Stimulated activated CD8-positive, alpha-beta memory T cell treated with anti-CD3 and anti-CD28 coated beads, Interleukin-4, amount 100 ng/mL, for 48 hours (primary cell): ENCODE measurements at places on chromosomes 2 and 18.

- no peak for DNase-seq
These were observed 8.0 kb downstream of the ATAD2B start for GRCh38 chr2:23918837-23919489.

GRCh38 chr2:237307474-237307873 lies 106.5 kb downstream of the COL6A3 start:
- DNase-seq, result no peak

- DNase-seq, result no peak
These were observed 119.7 kb upstream of the NFATC1 start for GRCh38 chr18:79275992-79276391.

DNA sequence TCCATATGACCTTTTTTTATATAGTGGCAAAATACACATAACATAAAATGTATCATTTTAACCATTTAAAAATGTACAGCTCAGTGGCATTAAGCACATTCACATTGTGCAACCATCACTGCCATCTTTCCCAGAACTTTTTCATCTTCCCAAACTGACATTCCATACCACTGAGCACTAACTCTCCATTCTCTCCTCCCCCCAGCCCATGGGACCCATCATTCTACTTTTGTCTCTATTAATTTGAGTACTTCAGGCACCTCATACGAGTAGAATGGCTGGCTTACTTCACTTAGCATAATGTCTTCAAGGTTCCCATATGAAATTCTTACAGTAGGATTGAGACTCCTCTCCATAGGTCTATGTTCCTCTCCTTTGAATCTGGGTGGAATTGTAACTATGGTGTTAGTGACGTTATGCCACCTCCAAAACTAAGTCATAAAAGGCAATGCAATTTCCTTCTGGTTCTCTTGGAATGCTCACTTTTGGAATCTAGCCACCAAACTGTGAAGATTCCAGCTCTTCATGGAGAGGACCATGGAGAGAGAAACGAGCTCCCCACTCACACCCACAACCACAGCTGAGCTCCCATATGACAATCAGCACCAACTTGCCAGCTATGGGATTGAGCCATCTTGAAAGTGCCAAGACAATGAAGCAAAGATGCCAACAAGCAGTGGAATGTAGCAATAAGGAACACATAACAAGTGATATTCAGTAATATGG lies 9.8 kb upstream of the DNAJC27 start:
- no peak for DNase-seq

GRCh38 chr2:25105336-25106085 lies 62.9 kb downstream of the POMC start:
- DNase-seq, result peak; percentile 30

- no peak for DNase-seq
These were observed 76.7 kb downstream of the MRPS9 start for GRCh38 chr2:105114551-105114950.

DNA sequence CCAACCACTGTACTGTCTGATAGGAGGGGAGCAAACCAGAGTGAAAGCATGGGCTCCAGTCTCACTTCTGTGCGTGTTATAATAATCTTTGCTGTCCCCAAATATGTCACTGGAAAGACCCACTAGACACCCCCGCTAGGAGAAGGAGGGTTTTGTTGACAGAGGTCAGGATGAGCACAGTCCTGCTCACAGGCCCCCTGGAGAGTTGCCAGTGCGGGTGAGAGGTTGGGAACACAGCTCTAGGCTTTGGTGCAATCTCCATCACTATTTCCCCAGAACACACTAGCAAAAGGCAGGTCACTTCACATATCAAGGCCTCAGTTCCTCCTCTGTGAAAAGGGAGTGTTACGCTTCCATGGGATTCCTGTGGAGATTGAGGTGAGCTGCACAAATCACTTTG lies 9.7 kb downstream of the XDH start:
- no peak for DNase-seq

GRCh38 chr2:32064713-32065112 lies 1.4 kb downstream of the SPAST start:
- no peak for DNase-seq

DNA sequence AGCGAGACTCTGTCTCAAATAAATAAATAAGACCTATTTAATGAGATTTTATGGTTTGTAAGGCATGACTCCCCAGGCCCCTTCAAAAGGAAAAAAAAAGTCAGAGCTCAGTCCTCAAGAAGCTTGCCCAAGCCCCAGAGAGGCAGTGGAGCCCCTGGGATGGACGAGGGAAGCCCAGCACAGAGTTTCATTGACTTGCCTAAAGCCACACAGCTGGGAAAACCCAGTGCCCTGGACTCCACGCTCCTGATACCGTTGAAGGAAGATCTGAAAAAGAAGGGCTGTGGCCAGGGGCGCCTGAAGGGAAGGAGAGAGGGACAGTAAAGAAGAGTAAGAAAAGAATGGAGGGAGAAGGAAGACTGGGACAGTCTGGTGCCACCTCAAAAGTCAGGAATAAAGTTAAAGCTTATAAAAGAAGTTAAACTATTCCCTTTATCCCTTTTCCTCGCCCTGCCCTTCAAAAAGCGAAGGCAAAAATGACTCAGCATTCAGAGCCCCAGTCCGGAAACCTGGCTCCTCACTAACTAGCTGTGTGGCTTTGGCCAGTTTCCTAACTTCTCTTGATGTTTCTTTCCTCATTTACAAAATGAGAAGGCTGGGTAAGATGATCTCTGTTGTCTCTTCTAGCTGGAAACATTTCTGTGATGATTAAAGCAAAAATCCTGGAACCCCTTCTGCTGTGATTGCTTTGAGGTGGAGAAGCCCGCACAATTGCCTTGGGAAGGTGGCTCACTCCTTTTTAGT lies 46.7 kb downstream of the LYPD1 start:
- no peak for DNase-seq

DNA sequence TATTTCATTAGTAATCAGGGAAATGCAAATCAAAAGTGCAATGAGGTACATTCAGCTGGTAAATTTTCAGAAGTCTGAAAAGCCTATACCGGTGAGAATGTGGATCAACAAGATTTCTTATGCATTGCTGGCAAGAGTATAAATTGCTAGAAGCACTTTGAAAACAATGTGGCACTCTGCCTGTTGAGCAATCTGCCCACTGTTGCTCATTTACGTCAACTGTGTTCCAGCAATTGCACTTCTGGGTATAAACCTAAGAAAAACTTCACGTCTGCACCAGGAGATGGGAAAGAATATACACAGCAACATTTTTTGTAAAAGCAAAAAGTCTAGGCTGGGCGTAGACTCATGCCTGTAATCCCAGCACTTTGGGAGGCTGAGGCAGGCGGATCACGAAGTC lies 40.8 kb downstream of the MTERF4 start:
- no peak for DNase-seq

DNA sequence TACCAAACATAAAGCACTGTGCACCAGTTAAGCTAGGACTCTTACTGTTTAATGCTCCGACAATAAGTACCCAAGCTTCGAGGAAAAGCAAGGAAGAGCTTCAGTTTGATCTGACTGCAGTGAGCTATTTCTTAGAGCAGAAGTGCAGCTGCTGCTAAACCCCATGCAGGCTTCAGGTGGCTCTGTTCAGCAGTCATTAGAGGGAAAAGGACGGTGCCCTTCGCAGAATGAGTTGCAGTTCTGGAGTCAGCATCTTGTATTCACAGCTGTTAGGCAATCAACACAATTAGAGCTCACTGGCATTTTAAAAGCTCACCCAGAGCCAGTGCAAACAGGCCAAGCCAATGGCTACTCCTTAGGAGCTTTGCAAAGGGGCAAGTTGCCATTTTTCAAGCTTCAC lies 1.5 kb upstream of the CERKL start:
- no peak for DNase-seq

GRCh38 chr2:157900203-157900602 lies 24.1 kb upstream of the ACVR1 start:
- DNase-seq, result no peak

DNA sequence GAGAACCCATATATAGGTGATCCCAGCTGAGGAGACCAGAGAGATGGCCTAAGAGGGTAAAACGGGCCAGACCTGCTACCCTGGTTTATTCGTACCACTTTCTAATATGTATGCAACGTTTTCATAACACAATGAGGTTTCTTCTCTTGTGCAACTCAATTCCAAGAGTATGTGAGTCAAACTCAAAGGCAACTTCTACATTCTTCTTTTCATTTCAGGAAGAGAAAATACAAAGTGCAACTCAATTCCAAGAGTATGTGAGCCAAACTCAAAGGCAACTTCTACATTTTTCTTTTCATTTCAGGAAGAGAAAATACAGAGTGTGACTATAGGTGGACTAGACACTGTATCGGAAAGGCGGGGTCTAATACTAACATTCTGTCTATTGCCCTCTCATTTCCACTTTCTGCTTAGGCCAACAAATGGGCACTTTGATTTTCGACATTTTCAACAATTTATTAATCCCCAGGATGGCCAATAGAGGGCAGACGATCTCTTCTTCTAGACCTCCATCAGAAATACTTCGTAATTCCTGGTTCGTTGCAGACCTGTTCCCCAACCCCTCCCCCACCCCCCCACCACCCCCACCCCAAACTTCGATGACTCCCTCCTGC lies 3.7 kb upstream of the CRIM1 start:
- DNase-seq, result no peak

GRCh38 chr18:12062974-12063373 lies 30.7 kb upstream of the ANKRD62 start:
- DNase-seq, result no peak

GRCh38 chr2:112994648-112995047 lies 10.6 kb upstream of the IL36A start:
- DNase-seq, result no peak

- DNase-seq, result no peak
These were observed 250.6 kb downstream of the EIPR1 start for GRCh38 chr2:3126911-3127621.

DNA sequence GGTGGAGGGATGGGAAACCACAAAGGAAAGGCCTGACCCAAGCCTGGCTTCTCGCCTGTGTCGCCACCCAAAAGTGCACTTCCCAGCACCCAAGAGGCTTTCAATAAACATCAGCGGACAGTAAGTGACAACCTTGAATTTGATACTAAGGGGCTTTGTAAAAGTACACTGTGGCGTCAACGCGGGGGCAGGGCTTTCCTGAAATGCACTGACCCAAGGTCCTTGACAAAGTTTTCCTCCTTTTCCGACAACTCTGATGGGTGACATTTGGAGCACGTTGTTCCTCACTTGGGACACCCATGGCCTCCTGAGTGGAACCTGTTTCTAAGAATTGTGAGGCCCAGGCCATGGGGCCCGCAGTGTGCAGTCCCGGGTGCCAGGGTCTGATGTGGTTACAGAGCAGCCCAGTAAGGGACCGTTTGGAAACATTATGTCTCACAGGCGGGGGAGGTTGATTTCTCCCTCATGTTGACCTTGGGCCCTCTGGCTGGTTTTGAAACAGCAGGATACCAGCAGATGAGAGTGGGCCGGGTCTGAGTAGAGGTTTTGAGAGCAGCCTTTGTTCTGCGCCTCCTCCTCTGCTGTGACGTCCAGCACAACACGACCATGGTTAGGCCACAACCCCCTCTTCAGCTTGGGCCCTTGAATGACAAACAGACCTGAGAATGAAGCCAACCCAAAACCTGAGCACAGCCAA lies 2.8 kb upstream of the ZBTB14 start:
- no peak for DNase-seq

- no peak for DNase-seq
These were observed 66.3 kb downstream of the IRS1 start for GRCh38 chr2:226733189-226733858.

DNA sequence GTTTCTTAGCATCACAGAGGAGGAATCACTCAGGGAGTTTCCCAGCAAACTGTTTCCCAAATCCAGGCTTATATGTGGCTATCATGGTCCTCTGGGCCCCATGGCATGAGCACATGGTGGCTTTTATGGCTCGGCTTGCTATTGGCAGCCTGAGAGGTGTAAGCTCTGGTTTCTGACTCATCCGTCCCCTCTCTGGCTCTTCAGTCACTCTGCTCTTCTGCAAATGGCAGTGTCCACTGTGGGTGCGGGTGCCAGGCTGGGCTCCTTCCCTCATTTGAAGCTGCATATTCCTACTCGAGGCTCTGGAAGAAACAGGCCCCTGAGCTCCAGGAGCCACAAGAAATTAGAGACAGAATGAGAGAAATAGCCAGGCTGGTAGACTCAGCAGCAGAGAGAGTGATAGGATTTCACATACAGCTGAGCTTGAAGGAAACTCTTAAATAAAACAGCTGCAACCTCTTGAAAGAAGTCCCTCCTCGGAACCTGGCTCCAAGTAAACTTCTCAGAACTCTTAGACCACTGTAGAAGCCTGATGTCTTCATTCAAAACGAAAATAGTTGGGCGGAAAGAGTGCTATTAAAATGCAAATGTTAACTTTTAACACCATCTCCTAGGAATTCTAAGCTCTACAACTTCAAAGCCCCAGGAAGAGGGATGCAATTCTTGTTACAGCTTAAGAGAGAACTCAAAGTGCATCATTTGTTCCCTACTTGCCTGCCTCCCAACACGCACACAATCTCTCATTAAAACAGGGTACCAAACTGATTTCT lies 212.6 kb upstream of the SP5 start:
- DNase-seq, result no peak

- DNase-seq, result no peak
These were observed 363 bp upstream of the RFTN2 start for GRCh38 chr2:197675711-197676188.

DNA sequence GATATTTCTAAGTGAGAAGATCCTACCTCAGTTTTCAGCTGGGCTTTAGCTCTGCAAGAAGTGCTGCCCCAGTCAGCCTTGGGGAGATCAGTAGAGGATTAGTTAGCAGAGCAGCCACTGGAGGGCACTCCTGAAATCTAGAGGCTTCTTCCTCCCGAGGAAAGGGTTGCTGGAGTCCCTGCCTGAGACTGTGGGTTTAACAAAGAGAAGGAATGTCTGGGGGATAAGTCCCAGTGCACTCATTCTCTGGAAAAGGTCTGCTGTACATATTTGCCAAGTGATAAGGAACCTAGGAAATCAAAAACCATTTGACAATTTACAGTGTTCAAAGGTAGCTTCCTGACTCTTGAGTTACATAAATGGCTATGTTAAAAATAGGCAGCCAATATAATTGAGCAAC lies 207.2 kb downstream of the SLC8A1 start:
- peak; percentile 28 for DNase-seq

DNA sequence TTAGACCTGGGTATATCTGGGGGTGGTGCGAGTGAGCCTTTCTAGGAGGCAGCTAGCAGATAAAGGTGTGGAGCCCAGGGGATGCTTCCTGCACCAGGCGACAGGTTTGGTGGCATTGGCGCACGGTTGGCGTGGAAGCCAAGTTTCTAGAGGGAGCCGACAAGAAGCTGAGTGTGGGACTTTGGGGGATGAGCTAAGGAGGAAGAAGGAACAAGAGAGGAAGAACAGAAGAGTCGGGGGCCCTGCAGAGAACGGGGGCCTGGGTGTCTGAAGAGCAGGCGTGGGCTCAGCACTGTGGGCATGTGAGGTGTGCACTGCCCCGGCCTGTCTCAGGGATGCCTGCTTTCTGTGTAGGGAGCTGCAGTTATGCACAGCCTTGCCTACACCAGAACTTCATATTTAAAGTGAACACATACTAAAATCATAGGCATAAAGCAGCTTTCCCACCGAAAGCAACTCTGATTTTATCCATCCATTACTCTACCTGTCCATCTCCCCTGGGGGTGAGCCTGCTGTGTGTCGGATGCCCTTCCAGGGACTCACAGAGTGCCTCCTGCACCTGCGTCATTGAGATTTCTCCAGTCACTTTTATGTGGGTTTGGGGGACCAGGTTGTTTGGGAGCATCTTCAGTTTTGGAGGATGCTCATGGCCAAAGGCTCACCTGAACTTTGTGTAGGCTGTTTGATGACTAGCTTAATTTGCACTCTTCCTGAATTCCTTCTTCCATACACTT lies 149.7 kb downstream of the LDLRAD4 start:
- DNase-seq, result no peak
